Activated CD4-positive, alpha-beta T cell treated with anti-CD3 and anti-CD28 coated beads, Interleukin-2, amount 50 U/mL, for 4 hours (primary cell): ENCODE measurements at places on chromosomes 3 and 15.

GRCh38 chr3:117356091-117356705, 646.6 kb downstream of the TUSC7 start:
- no peak for DNase-seq

- DNase-seq, result no peak
Measured at GRCh38 chr3:13197281-13197680, 124.1 kb upstream of the IQSEC1 start.

DNA sequence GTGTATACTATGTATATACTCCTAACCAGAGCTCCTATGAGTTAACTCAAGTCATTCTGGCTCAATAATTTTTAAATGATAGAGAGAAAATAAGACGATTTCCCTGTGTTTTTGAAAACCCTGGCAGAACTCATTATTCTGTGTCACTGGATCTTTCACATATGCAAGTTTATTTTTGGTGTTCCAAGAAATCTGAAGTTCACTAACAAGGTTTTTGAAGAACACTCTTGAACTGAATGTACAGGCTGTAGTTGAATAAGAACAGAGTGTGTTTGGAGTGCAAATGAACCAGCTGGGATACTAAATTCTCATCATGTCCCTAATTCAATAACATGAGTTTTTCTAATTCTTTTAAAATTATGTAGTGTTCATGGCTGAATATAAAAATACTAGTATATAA, 466.9 kb upstream of the SUCLG2 start:
- DNase-seq, result no peak

- DNase-seq, result no peak
Measured at GRCh38 chr15:46231786-46232185, 597.0 kb downstream of the SQOR start.

- DNase-seq, result no peak
Measured at GRCh38 chr3:120773932-120774331, 31.4 kb downstream of the GTF2E1 start.

DNA sequence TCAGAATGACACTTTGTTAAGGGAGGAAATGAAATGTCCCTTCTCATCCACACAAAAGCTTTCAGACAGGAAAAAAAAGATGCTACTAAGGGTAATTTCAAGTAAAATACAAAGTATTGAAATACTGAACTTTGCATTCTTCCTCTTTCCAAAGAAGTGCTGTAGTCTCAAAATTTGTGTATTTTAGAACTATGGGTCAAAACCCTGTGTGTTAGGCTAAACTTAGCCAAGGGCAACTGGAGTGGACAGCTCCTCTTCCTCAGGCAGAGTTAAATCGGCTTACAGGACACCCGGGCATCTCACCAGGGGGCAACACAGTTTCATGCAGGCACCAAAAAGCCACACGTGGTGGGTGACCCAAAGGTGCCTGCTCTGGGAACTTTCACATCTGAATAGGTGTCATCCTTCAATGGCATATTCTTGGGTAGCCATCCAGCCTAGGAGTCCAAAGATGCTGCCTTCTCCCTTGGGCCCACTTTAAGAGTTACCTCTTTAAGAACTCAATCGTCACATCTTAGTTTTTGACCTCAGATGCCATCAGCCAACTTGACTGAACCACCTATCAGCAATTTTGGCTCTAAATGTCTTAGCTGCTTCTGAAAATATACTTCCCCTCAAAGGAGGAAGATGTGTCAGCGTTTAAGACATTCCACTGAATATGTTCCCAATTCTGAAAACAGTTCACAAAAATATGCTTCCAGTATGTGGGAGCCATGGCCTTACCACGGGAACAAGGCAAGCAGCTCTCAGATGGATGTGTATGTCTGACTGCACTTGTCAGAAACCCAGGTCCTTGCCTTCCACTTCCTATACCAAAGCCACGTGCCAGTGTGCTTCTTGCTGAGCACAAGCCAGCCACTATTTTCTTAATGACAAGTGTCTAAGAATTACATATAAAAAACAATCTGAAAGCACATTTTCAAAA, 32.2 kb upstream of the MUC13 start:
- no peak for DNase-seq
